ENCODE measurements at places on chromosomes 6 and 20.
A peak's percentile ranks its signal among the peaks of the same experiment; 100 is the strongest.

DNA sequence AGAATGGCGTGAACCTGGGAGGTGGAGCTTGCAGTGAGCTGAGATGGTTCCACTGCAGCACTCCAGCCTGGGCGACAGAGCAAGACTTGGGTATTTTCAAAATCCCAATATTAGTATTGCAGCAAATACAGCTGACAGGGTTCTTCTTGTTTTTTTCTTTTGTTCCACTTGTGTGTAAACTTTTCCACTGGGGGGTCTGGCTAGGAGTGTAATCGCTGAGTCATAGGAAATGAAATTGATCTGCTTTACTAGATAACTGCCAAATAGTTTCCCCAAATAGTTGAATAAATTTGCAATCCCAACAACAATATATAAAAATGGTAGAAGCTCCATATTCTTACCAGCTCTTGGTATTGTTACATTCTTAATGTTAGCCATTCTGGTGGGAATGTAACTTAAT lies 526.0 kb upstream of the SOX4 start:
- peak; percentile 67 for DNase-seq

GRCh38 chr6:165988757-165989456 lies 178.7 kb downstream of the TBXT start:
- no peak for DNase-seq

DNA sequence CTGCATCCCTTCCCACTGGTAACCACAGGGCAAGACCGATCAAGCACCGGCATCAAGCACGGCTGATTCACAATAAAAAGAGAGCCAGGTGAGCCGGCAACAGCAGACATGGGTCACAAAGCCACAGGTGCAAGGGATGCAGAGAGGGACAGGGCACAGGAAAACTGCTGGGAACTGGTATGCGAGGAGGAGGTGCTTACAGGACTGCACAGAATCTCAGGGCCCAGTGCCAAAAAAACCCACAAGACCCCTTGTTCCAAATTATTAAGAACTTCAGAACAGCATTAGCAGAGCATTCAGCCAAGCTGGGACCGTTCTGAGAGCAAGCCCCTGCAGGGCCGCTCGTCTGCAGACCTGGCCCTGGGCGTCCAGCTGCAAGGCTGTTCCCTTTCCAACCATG lies 35.4 kb downstream of the BFSP1 start:
- no peak for DNase-seq

- no peak for DNase-seq
Observed at GRCh38 chr6:30150671-30151395, 10.2 kb downstream of the TRIM10 start.

- DNase-seq, result no peak
Observed at GRCh38 chr6:52392944-52393343, 27.2 kb upstream of the EFHC1 start.

GRCh38 chr20:61855286-61855685 lies 210.4 kb downstream of the TAF4 start:
- no peak for DNase-seq

DNA sequence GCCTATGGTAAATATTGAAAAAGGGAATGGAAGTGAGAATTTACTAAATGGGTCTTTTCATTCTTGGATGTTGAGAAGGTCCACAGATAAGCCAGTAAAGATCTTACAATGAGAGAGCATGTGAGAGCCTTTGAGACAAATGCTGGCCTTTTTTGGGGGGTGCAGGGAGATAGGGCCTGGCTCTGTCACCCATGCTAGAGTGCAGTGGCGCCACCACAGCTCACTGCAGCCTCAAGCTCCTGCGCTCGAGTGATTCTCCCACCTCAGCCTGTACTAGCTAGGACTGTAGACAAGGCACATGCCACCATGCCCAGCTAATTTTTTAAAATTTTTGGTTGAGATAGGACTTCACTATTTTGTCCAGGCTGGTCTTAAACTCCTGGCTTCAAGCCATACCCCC lies 63.2 kb upstream of the TMEM181 start:
- DNase-seq, result no peak

DNA sequence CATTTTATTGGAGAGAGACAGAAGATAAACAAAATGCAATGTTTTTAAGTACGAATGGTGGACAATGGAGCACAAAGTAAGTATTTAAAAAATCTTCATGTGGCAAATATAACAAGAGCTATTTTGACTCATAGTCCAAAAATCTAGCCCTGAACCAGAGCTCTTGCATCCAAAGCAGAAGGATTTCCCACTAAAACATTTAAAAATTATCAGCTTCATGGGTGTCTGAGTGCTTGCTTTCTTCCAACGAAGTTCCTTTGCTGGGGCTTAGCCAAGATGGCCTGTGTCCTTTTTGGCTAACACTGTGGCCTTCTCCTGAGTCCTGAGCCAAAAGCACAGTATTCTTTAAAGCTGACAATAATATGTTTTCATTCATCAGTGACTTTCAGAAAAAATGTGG lies 161.7 kb downstream of the RIMS1 start:
- no peak for DNase-seq

DNA sequence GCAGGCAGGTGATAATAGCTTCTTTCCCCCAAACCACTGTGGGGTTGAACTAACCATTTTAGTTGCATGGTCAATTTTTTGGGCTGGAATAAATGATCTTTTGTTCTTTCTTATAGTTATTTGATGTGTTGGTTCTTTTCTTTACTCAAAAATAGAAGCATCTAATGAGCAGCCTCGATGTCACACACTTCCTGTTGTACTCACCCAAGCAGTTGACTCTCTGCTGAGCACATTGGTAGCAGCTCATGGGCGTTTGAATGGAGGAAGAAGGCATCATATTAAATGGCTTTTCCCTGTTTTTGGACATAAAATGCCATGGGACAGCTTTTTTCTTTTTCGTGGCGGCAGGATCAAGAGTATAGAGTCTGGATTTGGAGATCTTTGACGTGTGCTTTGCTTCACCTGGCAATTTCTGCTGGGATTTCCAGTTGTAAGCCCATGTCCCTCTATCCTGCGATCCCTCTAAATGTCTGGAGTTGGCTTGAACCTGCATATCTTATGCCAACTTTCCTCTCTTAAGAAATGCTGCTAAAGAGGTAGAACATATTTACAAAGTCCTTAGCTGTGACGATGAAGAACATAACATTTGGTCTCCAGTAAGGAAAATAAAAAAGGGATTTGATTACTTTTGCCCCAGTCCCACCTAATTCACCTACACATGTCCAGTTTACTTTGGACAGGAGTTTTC lies 268.3 kb downstream of the PRL start:
- no peak for DNase-seq

GRCh38 chr6:54617730-54618129 lies 228.8 kb upstream of the FAM83B start:
- DNase-seq, result peak; percentile 19

GRCh38 chr20:18197382-18198070 lies 59.9 kb downstream of the KAT14 start:
- no peak for DNase-seq

DNA sequence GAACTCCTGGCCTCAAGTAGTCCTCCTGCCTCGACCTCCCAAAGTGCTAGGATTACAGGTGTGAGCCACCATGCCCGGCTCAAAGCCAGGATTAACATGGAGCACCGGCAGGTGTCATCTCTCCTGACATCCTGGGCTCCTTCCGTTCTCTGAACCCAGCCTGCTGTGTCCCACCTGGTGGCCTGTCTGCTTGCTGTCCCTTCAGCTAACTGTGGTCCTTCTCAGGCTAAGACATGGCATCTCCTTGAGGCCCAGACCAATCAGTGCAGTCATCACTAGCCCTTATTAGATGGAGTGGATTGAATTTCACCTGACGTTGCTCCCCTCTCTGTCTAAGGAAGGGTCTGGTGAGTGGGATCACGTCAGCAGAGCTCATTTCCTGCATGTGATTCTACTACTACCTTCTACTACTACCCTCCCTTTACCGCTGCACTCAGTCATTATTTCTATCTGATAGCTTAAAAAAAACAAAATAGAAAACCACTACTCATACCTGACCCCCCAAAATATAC lies 28.0 kb upstream of the SYNJ2 start:
- DNase-seq, result no peak

DNA sequence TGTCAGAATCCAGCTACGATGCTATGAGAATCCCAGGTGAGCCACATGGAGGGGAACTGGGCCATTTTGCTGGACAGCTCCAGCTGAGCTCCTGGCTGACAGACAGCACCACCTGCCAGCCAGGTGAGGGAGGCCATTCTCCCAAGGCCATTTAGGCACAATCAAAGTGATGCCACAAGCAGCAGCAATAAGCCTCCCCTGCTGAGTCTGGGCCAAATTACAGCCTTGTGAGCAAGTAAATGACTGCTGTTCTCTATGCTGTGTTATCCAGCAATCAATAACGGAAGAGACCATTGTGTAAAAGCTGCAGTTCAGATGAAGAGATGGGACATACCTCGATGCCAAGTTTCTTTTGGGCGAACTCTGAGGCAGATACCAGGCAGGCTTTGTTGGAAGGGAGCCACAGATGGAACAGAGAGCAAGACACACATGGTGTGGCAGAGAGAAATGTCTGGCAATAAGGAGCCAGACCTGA lies 14.0 kb upstream of the SCGN start:
- no peak for DNase-seq

GRCh38 chr6:38651121-38651784 lies 11.5 kb upstream of the BTBD9 start:
- no peak for DNase-seq

- DNase-seq, result no peak
Observed at GRCh38 chr20:36394340-36394965, 88.3 kb downstream of the DLGAP4 start.

GRCh38 chr6:113361014-113361645 lies 496.0 kb upstream of the MARCKS start:
- DNase-seq, result no peak

GRCh38 chr20:37075932-37076685 lies 19.7 kb downstream of the RBL1 start:
- no peak for DNase-seq

DNA sequence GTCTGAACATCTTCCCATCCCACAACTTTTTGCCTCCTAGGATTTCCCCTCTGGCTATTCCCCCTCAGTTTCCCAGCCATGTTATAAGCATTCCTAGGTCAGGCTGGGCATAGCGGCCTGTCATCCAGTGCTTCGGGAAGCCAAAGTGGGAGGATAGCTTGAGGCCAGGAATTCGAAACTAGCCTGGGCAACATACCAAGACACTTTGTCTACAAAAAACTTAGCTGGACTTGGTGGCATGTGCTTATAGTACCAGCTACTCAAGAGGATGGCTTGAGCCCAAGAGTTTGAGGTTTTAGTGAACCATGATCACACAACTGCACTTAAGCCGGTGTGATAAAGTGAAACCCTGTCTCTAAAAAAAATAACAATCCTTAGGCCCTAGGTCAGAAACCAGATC lies 447.4 kb downstream of the KIF16B start:
- DNase-seq, result no peak

DNA sequence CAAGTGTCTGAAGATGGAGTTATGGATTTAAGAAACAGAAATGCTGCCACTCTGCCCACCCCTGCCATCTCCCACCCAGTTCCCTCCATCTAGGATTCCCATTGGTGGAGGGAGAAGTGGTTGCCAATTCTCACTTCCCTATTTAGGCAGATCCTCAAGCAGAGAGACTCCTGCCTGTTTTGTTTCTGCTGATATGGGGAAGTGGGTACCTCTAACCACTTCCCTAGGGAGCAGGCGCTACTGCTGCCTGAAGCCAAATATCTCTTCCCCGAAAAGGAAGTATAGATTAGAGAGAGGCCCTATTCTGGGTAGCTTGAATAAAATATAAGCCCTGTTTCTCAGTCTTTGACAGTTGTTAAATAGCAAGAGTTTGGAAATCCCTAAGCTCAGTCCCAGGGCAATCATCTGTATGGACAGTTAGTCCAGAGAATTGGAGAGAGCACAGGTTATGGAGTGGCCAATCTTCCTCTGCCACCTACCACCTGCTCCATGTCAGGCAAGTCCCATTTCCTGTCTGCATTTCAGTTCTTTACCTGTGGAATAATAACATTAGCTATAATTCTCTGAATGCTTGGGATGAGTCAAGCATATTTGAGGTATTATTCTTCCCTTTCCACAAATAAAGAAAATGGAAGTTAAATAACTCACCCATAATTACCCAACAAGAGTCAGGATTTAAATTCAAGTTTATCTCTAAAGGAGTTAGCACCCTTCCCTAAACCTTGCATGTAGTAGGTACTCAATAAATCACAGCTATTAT lies 2.6 kb upstream of the ADGB start:
- no peak for DNase-seq

DNA sequence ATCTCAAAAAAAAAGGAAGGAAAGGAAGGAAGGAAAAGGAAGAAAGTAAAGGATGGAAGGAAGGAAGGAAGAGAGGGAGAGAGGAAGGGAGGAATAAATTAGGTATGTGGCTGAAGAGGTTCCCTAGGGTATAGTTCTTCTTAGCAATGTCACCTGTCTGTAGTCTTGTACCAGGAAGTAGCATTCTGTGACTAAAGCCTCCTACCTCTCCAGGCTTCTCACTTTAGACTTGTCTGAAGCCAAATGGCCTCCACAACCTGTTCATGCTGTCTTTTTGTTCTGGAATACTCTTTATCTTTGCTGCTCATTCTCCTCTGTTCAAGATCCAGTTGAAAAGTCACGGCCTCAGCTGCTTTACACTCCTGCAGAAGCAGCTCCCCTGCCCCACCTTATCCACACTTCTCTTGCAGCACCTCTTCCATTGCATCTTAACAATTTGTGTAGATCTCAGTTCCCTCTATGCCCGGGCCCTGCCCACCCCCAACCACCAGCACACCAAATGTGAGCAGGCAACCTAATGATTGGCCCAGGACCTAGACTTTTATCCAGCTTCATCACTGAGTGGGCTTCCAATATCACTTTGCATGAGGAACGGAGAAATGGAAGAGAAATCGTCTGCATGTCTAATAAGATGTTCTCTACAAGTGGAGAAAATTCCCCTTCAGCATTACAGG lies 19.1 kb downstream of the GCNT2 start:
- no peak for DNase-seq

DNA sequence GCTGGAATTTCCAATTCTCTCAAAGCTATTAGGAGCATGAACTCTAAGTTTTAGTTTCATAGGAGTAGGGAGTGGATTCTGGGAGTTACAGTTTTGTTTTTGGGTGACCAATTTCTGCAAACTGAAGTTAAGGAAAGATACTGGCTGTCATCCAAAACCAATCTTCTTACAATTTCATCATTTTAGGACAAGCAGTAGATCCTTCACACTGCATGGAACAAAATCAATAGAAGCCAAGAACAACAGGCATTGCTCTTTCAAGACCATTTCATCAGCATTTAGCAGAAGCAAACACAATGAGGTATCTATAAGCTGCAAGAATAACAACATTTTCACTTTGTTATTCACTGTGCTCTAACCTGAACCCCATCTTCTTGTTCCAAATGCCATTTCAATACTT lies 173.0 kb downstream of the GMDS start:
- no peak for DNase-seq

DNA sequence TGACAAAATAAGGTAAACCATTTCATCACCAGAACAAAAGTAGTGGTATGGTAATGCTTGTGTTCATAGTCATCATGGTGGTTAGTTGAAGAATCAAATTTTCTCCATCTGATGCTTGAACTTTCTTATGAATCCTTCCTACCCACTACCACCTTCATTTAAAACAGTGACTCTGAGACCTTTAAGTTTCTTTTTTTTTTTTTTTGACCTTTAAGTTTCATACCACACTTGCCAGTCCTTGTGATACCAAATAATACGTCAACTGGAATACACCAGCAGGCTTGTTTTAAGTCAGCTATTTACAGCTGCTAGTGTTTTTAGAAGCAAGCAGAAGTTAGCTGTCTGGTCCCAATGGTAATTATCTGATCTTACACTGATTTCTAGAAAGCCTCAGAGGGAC lies 413.4 kb upstream of the SOX4 start:
- DNase-seq, result no peak

- DNase-seq, result no peak
Observed at GRCh38 chr6:83265384-83265783, 72.2 kb downstream of the RWDD2A start.

All from pulmonary artery endothelial cell (primary cell).